Esophagus muscularis mucosa (tissue), 4 donors: ENCODE measurements at places on chromosomes 2 and 18.

DNA sequence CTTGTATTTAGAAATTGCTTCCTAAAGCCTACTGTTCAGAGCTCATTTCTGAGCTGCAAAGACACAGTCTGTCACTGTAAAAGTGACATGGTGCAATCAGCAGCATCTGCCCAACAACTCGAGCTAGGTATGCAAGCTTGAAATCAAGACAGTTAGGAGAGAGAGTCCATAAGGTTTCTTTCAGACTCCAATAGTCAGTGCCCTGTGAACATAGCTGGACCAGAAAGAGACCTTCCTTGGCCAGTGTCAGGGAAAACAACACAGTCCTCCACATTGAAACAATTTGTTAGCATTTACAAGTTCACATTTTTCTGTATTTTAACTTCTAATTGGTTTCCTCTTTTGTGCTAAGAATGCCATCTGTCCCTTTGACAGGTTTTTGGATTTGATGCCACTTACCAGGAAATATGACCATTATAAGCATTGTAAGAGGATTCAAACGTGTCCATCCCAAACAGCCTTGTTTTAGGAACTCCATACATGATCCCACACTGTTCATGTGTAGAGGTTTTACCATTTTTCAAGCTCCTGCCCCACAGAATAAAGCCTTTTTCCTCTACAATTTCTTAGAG, 8.9 kb upstream of the MYCN start:
- DNase-seq: no peak

GRCh38 chr18:46073474-46074331, 1.6 kb upstream of the PSTPIP2 start:
- peak; percentile 93 for DNase-seq

GRCh38 chr2:119941981-119942513, 70.8 kb upstream of the EPB41L5 start:
- DNase-seq: no peak

DNA sequence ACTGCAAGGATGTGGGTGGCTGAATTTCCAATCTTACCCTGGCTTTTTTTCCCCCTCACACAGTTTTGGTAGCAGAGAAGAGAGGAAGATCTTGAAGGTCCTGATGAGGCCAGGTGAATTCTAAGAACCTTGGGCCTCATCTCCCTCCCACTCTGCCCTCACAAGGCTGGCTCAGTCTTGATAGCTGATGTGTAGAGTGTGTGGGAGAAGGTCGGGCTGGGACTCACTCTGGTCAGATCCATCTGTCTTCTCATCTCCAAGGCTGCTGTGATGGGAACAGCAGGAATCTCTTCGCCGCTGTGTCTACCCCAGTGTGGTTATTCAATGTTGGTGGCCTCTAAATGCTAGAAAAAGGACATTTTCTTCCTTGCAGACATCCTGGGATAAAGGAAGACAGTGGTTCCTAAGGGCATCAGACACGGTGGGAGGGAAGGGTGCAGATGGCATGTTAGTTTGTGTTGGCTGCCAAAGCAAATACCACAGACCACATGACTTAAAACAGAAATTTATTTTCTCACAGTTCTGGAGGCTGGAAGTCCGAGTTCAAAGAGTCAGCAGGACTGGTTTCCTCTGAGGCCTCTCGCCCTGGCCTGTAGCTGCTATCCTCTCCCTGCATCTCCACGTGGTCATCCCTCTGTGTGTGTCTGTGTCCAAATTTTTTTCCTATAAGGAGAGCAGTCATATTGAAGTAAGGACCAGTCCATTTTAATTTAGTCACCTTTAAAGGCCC, 37.6 kb upstream of the MGAT4A start:
- no peak for DNase-seq

GRCh38 chr18:23538870-23539269, 35.6 kb downstream of the RMC1 start:
- no peak for DNase-seq

- DNase-seq: peak; percentile 26
Observed at GRCh38 chr2:217166241-217166850, 306.5 kb upstream of the TNP1 start.

DNA sequence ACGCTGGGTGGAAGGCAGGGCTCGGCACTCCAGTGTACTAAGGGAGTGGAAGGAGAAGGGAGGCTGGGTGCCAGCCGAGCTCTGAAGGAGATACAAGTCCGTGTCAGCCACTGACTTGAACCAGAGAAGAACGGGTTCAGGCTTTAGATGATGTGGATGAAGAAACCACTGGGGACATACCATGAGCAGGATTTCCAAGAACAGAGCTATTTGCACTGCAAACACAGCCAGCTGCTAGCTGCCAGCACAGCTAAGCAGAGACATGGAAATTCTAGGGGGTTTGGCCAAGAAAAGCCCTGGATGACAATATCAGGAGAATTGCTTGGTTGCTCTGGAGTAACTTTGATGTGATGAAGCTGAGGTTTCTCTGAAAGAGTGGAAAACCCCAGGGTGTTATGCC, 5.2 kb downstream of the CD207 start:
- no peak for DNase-seq

DNA sequence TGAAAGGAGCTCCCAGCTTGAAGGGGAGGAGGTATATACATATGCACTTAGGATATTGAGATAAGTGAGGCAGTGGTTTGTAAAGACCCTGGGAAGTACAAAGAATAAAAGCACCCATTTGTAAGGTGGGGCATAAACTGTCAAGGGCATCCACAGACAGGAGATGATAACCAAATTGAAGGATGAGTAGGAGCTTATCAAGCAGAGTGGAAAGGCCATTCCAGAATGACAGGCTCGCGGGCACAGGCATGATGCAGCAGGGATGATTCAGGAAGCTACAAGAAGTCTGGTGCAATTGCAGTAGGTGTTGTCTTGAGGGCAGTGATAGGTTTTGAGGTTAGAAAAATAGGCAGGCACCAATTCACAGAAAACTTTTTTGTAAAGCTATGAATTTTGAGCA, 504.8 kb downstream of the PIK3C3 start:
- DNase-seq: no peak

- peak; percentile 70 for DNase-seq
Observed at GRCh38 chr2:238821391-238821790, 26.5 kb upstream of the TWIST2 start.

DNA sequence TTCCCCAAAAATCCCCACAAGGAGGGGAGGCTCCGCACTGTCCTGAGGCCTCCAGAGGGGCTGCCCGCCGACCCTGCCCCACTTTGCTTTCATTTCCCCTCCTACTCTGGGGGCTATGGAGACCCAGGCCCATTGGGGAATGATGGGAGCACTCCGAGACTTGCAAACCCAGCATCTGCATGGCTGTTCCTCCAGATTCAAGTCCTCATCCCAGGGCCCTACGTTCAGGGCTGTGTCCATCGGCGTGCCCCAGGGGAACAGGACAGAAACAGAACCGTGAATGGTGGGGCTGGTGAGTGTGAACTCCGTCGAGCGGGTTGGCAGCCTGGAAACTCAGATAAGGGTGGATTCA, 116.1 kb upstream of the HDAC4 start:
- DNase-seq: no peak

DNA sequence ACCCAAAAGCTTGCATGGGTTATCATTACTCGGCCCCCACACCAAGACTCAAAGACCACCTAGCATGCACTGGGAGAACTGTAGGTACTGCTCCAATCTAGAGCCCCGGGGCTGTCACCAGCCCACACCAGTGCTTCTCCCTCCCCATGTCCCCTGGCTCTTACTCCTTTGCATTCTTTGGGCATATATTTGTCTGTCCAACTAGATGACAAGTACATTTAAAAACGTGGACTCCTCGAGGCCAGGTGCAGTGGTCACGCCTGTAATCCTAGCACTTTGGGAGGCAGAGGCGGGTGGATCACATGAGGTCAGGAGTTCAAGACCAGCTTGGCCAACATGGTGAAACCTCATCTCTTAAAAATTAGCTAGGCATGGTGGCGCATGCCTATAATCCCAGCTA, 7.8 kb downstream of the AFG3L2 start:
- DNase-seq: no peak

DNA sequence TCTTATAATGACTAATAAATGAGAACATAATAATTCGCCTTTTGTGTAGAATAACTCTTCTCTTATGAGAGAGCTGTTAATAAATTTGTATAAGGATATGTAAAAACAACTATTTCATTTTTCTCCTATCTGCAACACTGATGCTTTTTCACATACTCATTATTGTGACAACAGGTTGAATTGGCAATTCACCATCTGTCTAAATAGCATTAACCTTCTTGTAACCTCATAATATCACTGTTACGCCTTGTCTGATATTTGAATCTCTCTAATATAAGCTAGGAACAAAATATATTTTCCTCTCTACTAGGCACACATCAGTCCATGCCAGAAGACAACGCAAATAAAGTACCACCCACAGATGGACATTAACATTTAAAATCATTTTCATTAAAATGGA, 938.9 kb downstream of the CPS1 start:
- no peak for DNase-seq

DNA sequence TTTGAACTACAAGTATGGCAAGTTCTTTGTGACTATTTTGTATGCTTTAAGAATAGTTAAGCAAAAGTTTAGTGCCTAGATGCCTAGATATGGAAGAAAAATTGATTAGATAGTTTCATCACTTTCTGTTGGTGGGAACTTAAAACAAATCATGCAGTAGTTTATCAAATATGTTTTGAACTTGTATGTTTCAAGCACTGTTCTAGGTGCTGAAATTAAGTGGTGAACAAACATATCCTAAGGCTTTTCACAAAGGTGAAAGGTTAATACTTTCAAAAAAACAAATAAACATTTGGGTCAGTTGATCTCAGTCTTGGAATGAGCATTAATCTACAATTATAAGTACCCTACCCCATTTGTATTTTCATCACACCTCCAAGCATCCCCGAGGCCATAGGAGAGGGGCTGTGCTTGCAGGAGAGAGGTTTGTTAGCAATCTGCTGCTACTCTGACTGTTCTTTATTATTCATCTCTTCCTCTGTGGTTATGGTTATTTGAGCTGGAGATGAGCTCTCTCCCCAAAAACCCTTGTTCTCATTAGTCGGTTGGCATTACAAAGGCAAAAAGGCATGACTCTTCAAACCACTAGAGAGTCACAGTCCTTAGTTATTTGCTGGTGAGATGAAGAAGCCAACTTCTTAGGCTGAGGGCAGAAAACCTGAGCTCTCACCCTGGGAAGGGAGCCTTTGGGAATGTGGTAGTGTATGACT, 103.9 kb upstream of the FHL2 start:
- no peak for DNase-seq

DNA sequence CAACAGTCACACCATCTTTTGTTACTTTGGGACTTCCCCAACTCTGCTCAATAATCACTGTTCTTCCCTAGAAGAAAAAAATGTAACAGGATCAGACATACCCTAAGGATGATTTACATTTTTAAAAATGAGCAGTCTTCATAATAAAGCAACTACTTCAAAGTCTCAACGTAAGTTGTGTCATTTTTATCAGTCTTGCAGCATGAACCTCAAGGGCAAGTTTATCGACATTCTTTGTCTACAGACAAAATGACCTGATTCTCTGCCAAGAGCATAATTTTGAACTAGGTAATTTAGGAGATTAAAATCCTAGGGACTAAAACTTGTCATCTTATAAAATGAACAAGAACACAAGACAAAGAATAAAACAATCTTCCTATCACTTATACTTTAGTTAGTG, 2.3 kb downstream of the HSPD1 start:
- no peak for DNase-seq

- DNase-seq: no peak
Observed at GRCh38 chr18:2002151-2002550, 569.2 kb downstream of the METTL4 start.

DNA sequence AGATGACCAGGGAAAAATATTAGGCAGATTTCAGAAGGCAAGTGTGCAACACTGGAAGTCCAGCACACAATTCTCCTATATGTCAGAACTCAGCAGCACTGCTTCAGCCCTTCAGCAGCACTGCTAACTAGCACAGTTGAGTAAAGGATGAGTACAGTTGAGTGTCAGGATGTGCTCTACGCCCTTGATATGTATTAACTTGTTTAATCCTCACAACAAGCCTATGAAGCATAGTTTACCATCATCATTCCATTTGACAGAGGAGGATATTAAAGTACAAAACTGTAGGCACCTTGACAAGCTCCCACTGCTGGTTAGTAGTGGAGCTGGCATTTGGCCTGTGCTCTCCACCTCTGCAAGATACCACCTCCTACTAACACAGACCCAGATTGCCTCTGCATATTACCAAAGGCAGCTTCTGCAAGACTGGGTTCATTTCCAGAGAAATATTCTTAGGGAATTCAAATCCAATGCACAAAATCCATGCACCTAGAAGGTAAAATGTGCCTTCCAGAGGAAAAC, 230.8 kb downstream of the ANAPC1 start:
- no peak for DNase-seq
